ENCODE measurements at places on chromosomes 12 and 14. TPM values are rescaled to one million over a fixed set of nuclear protein-coding genes. Genes with fewer than 3 reads are reported as not detected.

CLEC1B gene
- total RNA-seq, result not detected

FGF6 gene
- total RNA-seq, result not detected

NPFF gene
- total RNA-seq, result not detected

LRP1-AS gene
- not detected for total RNA-seq

DNA sequence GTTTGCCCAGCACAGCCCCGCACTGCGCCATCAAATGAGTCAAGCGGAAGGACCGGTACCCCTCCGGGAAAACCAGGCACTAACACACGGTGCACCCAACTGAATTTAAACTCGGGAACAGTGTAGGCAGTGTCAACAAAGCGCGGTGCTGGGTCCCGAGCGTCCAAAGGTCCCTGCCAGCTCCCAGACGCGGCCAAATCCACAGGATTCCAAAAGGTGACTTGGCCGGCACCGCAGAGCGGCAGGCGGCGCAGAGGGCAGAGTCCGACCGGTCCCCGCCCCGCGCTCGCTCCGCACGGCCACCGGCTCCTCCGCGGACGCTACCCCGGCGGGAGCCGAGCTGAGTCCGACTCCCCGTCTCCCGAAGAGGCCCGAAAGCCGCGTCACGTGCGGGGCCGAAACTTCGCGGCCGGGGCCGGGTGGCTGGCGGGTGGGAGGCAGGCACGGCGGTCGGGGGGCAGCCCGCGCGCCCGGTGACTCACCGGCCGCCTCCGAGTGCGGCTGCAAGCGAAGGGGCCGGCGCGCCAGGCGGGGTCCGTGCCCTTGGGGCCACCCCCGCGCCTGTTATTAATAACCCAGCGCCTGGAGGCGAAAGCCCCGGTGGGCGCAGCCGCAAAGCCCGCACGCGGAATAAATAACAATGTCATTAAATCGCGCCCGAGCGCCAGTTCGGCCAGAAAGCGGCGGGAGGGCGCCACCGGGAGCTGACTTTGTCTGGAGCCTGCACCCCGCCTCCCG is 863 bp downstream of the DENND5B start:
- peak; percentile 52 for DNase-seq

GRCh38 chr14:56100556-56100955 is 17.7 kb upstream of the PELI2 start:
- DNase-seq, result no peak

GRCh38 chr14:55129428-55130195 is 560 bp downstream of the LGALS3 start:
- peak; percentile 46 for DNase-seq

DNA sequence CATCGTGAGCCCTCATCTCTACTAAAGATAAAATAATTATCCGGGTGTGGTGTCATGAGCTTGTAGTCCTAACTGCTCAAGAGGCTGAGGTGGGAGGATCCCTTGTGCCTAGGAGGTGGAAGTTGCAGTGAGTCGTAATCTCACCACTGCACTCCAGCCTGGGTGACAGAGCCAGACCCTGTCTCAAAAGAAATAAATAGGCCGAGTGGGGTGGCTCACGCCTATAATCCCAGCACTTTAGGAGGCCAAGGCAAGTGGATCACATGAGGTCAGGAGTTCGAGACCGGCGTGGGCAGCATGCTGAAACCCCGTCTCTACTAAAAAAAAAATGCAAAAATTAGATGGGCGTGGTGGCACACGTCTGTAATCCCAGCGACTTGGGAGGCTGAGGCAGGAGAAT is 70.9 kb downstream of the RESF1 start:
- DNase-seq, result no peak

- DNase-seq, result no peak
Observed at GRCh38 chr12:124378926-124379325, 84.0 kb downstream of the RFLNA start.

GRCh38 chr12:56763753-56764657 is 881 bp downstream of the HSD17B6 start:
- DNase-seq, result no peak
